ENCODE measurements at places on chromosomes 12 and 14. TPM values are rescaled to one million over a fixed set of nuclear protein-coding genes. Genes with fewer than 3 reads are reported as not detected.

GRCh38 chr14:84555493-84555892 is 974.5 kb upstream of the FLRT2 start:
- DNase-seq = no peak

- no peak for DNase-seq
Observed at GRCh38 chr12:83161456-83161855, 474.8 kb downstream of the TMTC2 start.

DNA sequence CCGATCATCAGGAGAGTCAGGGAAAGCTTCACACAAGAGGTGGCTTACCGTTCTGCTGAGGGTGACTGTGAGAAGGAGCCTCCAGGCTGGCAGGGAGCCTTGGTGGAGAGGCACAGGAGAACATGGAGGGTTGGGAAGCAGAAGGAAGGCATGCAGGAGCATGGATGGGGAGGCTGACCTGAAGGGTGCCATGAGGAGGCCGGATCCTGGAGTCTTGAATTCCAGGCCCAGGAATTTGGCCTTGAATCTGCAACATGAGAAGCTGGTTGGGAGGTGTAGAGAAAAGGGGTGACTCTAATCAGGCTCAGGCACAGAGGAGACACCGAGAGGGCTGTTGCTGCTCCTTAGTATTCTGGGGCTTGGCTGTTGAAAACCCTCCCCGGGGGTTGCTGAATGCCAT is 130.2 kb downstream of the PELI2 start:
- no peak for DNase-seq

- DNase-seq = no peak
Observed at GRCh38 chr14:31190717-31191263, 16.8 kb downstream of the HECTD1 start.

DNA sequence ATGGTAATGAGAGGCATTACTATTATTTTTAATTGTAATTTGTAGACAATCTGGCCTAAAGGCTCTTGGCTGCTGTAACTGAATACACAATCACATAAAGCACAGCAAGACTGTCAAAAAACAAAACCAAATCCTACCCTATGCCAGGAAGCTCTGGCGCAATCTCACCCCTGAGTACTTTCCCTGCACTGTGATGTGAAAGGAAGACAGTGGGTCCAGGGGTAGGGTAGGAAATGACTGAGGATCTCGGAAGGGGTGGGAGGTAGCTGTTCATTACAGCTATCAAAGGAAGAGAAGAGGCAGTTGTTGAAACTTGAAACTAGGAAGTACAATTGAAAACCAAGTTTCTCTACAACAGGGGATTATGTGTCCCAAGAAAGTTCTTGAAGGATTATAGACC is 202.8 kb downstream of the ANO2 start:
- DNase-seq = no peak

- no peak for DNase-seq
Observed at GRCh38 chr12:124536641-124537040, 30.8 kb downstream of the NCOR2 start.

DNA sequence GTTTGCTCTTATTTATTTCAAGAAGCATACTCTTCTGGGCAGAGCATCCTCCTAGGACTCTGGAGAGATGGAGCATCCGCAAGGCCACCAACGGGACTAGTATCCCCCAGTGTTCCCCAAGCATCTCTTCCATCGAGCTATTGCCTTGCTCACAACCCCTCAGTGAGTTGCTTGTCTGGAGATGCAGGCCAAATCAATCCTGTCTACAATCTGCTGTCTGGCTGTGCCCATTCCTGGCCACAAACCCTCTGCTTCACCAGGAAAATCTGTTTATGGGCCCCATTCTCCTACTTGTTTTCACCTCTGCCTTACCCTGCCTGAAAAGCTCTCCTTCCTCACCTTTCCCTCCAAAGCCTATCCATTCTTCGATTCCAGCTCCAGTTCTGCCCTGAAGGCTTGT is 219.2 kb downstream of the CACNA1C start:
- DNase-seq = no peak

KRT86 gene
- not detected for polyA plus RNA-seq

GRCh38 chr12:47244835-47245234 is 165.1 kb upstream of the AMIGO2 start:
- no peak for DNase-seq

GRCh38 chr12:116538076-116538591 is 21.0 kb upstream of the MAP1LC3B2 start:
- no peak for DNase-seq

- no peak for DNase-seq
Observed at GRCh38 chr14:68660495-68660894, 132.4 kb downstream of the ZFP36L1 start.

GRCh38 chr12:14691560-14691959 is 4.8 kb downstream of the GUCY2C start:
- DNase-seq = no peak

All from right renal cortex interstitium (tissue), 3 donors.